ENCODE measurements at places on chromosomes 2 and 18. TPM values are rescaled to one million over a fixed set of nuclear protein-coding genes. Genes with fewer than 3 reads are reported as not detected.

DNA sequence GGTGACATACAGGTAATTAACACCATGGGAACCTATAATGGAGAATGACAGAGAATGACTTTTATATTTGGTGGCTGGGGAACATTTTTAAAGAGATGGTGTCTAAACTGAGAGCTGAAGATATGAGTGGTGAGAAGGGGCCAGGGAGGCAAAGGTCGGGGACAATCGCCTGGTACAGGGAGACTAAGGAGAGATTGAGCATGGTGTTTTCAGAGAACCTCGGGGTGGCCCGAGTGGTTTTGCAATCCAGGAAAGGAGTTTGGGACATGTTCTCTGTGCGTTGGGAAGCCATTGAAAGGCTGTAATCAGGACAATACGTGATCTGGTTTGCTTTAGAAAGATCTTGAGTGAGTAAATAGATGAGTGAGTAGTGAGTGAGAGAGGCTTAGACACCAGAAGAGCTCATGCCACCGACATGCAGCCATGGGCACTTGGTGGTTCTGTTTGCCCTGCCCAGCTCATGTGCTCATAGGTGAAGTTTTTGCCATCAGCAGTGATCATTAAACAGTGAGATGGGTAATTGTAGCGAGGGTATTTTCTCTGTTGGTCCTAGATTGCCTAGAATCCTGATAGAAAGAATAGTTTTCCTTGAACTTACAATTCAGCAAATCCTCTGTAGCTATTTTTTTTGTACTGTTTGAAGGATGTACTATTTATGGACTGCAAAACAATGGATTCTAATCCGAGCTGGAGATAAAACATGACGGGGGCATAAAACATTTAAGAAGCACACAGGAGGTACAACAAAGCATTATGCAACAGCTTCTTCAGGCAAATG lies 114.7 kb downstream of the SH3RF3 start:
- DNase-seq, result no peak

DNA sequence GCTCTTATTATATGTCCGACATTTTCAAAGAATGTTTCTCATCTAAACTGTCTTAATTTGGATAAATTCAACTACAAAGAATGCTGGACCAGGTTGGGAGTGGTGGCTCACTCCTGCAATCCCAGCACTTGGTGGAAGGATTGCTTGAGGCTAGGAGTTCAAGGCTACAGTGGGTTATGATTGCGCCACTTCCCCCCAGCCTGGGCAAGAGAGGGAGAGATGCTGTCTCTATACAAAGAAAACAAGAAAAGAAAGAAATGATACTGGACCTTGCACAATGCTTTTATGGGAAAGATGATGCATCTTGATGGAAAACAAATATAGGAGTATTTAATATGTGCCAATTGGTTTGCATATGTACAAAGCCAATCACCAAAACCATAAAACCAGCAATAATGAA lies 296.7 kb downstream of the LPIN1 start:
- DNase-seq, result no peak

The MROH2A gene
- total RNA-seq, result not detected

DNA sequence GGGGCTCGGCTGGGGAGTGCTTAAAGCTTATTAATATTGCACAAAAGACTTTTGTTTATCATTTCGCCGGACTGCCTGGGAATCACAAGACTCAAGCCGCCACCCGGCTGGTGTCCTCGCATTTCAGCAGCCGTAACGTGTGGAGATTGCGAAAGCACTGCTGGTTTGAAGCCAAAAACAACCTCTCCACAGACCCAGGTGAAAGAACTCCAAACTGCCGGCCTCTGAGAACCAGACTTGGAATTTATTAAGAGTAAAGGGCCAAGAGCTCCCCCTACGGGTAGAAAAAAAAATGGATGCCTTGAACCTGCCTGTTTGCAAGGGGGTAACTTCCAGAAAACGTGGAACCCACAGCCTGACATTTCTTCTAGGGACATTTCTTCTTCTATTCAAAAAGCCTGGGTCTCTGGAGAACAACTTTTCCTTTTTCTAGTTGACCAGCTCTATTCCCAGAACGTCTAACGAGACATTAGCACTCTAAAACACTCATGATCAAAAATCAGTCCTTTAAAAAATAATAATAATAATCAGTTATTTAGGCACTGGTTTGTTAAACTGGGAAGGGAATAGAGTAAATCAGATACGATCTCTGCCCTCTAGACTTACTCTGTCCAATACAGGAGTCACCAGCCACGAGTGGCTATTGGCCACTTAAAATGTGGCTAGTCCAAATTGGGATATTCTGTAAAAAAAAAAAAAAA lies 216.3 kb downstream of the C1D start:
- peak; percentile 58 for DNase-seq

DNA sequence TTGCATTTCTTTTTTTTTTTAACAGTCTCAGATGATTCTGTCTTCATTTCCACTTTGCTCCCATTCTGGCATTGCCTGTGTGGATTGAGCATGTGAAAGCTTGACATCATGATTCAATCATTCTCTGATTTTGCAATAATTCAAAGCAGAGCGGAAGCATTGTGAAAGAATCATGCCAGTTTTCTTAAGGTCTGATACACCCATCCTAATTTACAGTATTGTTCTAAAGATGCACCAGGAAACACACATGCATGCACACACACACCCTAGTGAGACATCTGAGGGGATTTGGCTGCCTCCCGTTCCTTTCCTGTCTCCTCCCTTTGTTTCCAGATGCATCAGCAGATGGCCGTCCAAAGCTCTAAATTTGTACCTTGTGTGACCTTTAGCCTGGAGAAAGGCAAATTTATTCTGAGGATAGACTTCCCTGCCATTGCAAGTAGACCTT lies 97.3 kb downstream of the FMNL2 start:
- DNase-seq, result no peak

- DNase-seq, result no peak
Measured at GRCh38 chr2:11748018-11748860, 1.8 kb downstream of the LPIN1 start.

All from left colon (tissue), 2 donors.